A549 treated with AZD2906 at 1 μM for 4 hours (cell line): ENCODE measurements at places on chromosomes 1 and 21. TPM values are rescaled to one million over a fixed set of nuclear protein-coding genes. Genes with fewer than 3 reads are reported as not detected.

PLEKHA6 gene
- 30.7 to 35.1 TPM (median 33.3 TPM) in 5 replicates for total RNA-seq

SELP gene
- total RNA-seq: not detected in 5 replicates

HTR1D gene
- total RNA-seq: 11.3 to 13.1 TPM (median 12.0 TPM) in 5 replicates

CLCNKA gene
- total RNA-seq: 0.03 to 0.09 TPM (median 0.06 TPM) in 5 replicates

ASB17 gene
- total RNA-seq: not detected in 5 replicates

HOOK1 gene
- total RNA-seq: 0.16 to 1.0 TPM (median 0.22 TPM) in 5 replicates

CHRNB2 gene
- 0.32 to 0.51 TPM (median 0.39 TPM) in 5 replicates for total RNA-seq

AGO3 gene
- 5.8 to 7.7 TPM (median 6.5 TPM) in 5 replicates for total RNA-seq

HSD3B1 gene
- total RNA-seq: 0.03 TPM in 1 of 5 replicates, not detected in the others

IQGAP3 gene
- total RNA-seq: 13.7 to 19.1 TPM (median 15.6 TPM) in 5 replicates

SLC45A1 gene
- 8.8 to 12.0 TPM (median 11.0 TPM) in 5 replicates for total RNA-seq

GREM2 gene
- 0.06 to 0.12 TPM (median 0.09 TPM) in 5 replicates for total RNA-seq

UTP25 gene
- total RNA-seq: 9.7 to 11.8 TPM (median 10.5 TPM) in 5 replicates

MTARC2 gene
- 10.5 to 13.3 TPM (median 10.8 TPM) in 5 replicates for total RNA-seq

CFHR1 gene
- 0.09 to 0.24 TPM (median 0.17 TPM) in 4 of 5 replicates, not detected in the other for total RNA-seq

MYBPH gene
- total RNA-seq: not detected in 5 replicates

RNF115 gene
- 11.6 to 15.3 TPM (median 14.1 TPM) in 5 replicates for total RNA-seq

AGBL4 gene
- total RNA-seq: not detected in 5 replicates

FABP3 gene
- total RNA-seq: not detected in 5 replicates

KRTAP19-3 gene
- not detected in 5 replicates for total RNA-seq

COQ8A gene
- 16.5 to 20.4 TPM (median 20.0 TPM) in 5 replicates for total RNA-seq

IL12RB2 gene
- total RNA-seq: 0.07 to 0.25 TPM (median 0.09 TPM) in 5 replicates

MATN1 gene
- total RNA-seq: 0.02 to 0.14 TPM (median 0.10 TPM) in 4 of 5 replicates, not detected in the other

MYOG gene
- total RNA-seq: not detected in 5 replicates

FBLIM1 gene
- total RNA-seq: 19.2 to 31.4 TPM (median 27.5 TPM) in 5 replicates

ADAMTS5 gene
- not detected in 5 replicates for total RNA-seq

LZIC gene
- 17.5 to 27.7 TPM (median 18.9 TPM) in 5 replicates for total RNA-seq
